Activated CD4-positive, alpha-beta T cell treated with anti-CD3 and anti-CD28 coated beads, Interleukin-2, amount 50 U/mL, for 1 hour (primary cell): ENCODE measurements at places on chromosomes 3 and 15.

GRCh38 chr3:66038384-66038725, 363 bp downstream of the MAGI1 start:
- DNase-seq: no peak

- no peak for DNase-seq
These were observed 8.3 kb downstream of the IFT122 start for GRCh38 chr3:129448186-129448895.

DNA sequence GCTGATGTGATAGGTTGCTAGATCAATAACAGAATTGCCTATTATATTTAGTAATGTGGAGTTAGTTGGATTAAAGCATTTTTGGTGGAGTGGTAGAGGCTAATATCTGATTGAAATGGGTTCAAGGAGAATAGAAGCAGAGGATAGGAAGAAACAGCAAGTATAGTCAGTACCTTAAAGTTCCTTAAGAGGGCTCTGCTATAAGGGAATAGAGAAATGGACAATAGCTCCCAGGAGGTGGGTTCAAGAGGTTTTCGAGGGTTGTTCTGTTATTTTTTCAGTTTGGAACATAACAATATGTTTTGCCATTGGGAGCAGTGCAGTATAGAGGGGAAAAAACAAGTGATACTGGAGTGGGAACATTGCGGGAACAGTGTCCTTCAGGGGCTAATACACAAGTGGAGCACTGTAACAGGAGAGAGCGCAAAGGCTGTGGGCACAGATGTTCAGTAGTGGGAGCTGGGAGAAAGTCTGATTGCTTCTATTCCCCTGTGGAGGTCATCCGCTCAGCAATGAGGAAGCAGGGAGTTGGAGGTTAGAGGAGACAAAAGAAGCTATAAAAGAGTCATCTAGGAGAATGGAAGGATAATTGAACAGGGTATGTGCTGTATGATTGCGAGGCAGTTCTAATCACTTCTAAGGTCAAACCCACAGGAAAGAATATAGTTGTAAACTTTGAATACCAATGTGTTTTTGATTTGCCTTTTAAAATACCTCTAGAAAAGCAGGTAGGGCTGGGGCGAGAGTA, 3.3 kb downstream of the MRPS11 start:
- DNase-seq: no peak

DNA sequence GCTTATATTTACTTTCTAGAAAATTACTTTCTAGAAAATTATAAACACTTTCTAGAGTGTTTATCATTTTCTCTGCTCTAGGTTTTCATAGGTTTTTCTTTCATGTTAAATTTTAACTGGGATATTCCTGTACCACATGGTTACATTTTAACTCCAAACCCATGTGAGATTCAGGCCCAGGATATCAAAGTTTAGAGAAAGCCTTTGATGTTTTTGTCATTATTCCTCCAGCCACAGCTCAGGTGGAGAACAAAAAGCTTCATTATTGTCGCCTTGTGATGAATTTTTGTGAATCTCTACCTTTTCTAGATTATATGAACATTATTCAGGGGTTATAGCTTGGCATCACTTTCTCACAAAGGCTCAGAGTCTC, 816.0 kb downstream of the SQOR start:
- no peak for DNase-seq

DNA sequence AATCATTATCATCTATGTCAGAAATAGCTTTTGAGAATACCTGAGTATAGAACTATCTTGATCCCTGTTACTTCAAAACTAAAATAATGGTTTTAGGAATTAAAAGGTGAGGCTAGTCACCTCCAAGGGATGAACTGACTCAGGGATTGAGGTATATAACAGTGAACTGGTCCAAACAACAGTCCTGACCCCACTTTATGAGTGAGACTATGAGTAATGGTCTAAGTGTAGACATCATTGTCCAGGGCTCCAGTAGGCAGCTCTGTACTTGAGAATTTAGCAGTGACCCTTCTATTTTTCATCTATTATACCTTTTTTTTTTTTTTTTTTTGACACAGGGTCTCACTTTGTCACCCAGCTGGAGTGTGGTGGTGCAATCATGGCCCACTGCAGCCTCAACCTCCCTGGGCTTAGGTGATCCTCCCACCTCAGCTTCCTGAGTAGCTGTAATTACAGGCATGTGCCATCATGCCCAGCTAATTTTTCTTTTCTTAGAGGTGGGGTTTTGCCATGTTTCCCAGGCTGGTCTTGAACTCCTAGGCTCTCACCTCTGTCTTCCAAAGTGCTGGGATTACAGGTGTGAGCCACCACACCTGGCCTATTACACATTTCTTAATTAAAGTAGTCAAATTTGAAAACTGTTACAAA, 36.3 kb downstream of the MLH1 start:
- no peak for DNase-seq

- no peak for DNase-seq
These were observed 29.0 kb upstream of the FURIN start for GRCh38 chr15:90839187-90840071.

DNA sequence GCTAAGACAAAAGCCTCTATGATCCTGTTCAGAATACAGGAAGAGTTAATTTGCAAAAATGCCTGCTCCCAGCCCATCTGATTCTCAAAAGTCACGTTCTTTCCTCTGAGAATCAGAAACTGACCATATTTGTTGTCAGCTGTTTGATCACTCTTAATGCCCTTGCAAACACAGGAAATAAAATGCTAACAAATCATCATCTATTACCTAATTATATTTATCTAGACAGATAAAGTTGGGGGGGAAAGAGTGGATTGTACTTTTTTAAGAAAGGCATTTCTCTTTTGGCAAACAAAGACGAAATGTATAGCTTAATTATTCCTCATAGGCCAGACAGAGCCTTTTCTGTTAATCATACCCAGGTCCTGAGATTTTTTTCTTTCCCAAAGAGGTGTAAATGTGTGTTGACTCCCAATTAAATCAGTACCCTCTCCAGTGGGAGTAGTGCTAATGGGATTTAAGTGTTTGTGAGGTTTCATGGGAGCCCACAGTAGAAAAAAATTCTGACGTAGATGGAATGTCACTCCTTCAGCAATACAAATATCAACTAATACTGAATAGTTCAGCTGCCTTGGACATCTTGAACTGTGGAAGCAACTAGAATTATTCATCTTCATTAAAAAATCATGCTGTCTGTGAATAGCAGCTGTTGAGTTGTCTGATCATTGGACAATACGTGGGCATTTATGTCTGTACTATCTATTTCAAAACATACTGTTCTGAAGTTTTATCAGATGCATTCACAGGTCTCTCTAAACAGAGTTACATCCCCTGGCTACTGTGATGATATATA, 22.5 kb upstream of the BNIP2 start:
- DNase-seq: no peak

GRCh38 chr3:195076981-195077610, 193.9 kb downstream of the XXYLT1 start:
- no peak for DNase-seq

DNA sequence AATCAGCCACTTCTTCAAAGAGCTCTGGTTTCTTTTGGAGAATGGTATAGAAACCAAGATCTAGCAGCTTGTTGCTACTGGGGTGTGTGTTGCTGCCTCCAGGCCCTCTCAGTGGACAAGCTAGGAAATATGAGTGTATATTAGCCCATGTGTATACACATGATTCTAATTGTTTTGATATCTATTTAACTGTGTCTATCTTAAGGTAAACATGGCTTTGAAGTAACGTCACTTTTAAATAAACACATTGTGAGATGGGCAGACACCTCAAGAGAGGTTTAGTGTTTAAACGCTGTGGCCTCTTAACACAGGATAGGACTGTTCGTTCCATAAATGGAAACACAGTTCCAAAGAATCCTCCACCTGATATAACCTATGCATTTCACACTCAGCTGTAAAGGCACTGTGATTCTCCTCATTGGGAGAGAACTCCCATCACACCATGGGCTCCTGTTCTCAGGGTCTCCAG, 87.0 kb downstream of the GMPS start:
- no peak for DNase-seq

DNA sequence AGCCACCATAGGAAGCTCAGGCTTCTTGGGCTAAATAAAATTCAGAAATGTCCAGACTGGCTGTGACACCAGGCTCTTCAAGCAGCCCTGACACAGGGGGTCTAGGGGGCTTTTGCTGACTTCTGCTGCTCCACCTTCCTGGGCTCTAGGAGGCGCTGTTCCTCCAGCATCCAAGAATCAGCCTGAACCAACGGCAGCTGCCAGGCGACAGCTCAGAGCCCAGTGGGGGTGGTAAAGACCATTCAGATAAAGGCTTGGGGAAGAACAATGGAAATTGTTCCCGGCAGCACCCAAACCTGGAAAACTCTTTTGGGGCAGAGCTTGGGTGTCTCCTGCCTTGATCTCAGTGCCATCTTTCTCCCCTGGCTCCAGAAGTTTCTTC, 21.6 kb upstream of the PSTPIP1 start:
- peak; percentile 64 for DNase-seq

DNA sequence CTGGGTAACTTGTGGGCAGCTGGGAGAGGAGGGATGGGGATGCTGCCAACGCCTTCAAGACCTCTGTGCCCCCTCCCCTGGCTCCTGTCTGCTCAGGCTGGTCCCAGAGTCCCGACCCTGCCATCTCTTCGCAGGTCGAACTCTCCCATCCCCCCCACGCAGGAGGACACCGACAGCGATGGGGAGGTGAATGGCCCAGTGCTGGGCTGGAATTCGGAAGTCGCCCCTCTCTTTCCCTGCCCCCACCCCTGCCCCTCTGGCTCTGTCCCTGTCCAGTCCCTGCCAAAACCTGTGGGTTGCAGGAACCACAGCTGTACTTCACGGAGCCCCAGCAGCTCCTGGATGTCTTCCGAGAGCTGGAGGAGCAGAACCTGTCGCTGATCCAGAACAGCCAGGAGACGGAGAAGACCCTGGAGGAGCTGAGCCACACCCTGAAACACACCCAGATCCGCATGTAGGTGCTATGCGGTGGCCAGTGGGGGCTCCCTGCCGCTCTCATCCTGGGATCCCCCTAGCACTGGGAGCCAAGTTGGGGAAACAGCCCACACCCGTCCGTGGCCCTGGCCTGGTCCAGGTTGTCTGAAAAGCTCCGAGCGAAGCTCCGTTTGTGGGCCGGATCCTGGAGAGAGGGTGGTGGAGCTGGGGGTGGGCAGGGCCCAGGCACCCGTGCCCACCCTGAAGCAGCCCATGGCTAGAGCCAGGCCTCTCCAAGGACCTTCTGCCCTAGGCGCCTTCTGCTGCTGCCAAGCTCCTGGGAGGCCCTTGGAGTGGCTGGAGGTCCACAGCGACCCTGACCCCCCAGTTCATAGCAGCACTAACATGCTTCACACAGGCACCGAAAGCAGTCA, 28.7 kb downstream of the CFAP100 start:
- DNase-seq: no peak

- DNase-seq: no peak
These were observed 42.4 kb upstream of the TLE3 start for GRCh38 chr15:70140025-70140542.

- DNase-seq: no peak
These were observed 225.6 kb upstream of the ROPN1 start for GRCh38 chr3:124217542-124217941.

GRCh38 chr3:9809615-9810432, at the start of gene TTLL3:
Gene TTLL3 (plus strand): TSS chr3:9810262. CDS start chr3:9810662, 400 bp downstream.
- DNase-seq: peak; percentile 38

DNA sequence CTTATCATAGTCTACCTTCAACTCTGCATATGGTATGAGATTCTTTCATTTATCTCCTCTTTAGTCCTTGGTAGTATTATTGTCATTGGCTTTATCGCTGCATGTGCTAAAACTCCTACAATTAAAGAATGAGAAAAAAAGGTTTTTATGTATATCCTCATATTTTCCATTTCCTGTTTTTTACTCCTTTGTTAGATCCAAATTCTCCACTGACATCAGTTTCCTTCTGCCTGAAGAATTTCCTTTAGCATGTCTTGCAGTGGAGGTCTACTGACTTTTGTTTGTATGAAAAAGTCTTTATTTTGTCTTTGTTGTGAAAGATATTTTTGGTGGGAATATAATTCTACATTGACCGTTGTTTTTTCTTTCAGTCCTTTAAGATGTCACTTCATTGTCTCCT, 81.0 kb upstream of the TNIK start:
- DNase-seq: no peak

DNA sequence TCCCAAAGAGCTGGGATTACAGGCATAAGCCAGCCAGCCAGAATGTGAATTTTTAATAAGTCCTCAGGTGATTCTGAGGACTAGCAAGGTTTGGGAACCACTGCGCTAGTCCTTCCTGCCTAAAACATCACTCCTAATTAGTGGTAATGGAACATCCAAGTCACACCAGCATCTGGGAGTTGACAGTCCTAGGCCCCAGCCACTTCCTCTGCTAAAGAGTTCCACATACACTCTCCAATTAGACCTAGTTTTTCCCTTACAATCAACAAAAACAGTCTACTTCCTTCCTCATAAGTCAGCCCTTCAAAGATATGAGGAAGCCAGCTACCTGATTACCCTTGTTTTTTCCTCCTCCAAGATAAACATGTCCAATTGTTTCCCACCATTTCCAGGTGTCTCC, 78.1 kb downstream of the OXNAD1 start:
- no peak for DNase-seq

DNA sequence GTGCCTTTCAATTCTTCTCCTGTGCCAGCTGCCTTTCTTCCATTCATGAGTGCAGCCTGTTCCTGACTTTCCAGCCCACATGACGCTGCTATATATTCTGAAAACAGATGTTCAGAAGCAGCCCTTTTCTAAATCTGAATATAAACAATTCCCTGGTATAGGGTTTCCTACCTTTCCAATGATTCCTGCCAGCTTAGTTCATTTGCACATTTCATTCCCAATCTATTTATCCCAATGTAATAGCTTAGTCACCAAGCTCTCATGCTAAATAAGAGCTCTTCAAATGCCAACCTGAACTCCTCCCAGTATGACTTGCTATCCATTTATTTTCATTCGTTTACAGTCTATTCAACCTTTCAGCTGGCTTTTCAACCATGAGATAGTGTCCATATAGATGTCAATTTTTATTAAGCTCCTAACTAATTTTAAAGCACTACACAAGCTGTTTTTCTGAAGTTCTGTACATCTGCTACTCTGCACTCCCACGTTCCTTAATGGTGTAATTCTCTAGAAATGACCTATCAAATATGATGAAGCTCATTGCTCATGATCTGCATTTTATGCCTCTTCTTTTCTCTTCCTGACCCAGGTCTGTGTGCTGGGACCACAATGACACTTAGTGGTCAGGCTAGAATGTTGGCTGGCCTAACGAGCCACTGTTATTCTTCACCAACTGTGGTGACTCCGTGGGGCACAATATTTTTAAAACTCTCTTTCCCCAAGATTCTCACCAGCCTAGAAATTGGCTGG, 605.0 kb upstream of the TBL1XR1 start:
- no peak for DNase-seq

DNA sequence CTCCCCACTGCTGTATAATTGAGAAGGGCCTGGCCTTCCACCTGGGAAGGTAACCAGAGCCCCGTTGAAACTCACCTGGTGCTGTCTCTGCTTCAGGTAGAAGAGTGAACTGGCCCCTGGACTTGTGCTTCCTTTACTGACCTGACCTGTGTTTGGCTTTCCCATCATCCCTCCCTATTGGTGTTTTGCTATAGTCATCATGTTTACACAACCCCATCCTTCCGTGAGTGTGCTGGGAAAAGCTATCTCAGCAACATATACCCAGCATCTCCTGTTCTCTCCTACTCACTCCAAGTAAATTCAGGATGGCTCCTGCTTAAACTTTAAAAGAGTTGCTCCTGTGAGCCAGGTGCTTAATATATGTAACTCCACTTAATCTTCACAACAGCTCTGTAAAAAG, 77.2 kb upstream of the TSC22D2 start:
- DNase-seq: no peak

- no peak for DNase-seq
These were observed at the start of gene ARPIN for GRCh38 chr15:89912674-89913396. Gene ARPIN (minus strand): TSS chr15:89912952. CDS start chr15:89912835, 117 bp downstream.
